ENCODE measurements at places on chromosomes 11 and 22.

DNA sequence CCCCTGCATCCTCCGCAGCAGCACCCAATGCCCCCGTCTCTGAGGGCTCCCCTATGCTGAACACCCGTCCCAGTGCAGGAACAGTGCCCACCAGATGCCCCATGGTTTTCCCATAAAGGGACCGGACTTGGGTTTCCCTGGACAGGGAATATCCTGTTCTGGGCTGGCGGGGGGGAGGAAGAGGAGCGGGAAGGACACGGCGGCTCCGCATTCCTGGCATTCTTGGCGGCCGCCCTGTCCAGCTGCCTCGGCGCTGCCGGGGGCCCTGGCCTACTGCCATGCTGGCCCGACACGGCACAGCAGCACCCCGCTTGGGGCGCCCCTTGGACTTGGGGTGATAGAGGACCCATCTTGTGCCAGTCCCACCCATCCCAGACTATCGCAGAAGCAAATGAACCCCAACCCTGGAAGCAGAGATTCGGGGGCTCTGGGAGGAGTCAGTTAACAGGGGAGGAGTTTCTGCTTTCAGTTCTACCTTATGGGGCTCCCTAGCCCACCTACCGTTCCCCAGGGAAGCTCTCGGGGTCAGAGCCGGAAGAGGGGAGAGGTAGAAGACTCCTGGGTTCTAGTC lies 23.7 kb upstream of the CBX7 start:
- DNase-seq: no peak
- H3K27ac ChIP-seq: no peak overlapping the region
- H3K4me1 ChIP-seq: peaks cover 22% of the 10 kb centered on the region
- no peaks in the 10 kb centered on the region for H3K27me3 ChIP-seq
- no peaks in the 10 kb centered on the region for H3K36me3 ChIP-seq
- H3K4me3 ChIP-seq: no peak overlapping the region

- no peaks in the 10 kb centered on the region for H3K36me3 ChIP-seq
- no peaks in the 10 kb centered on the region for H3K4me1 ChIP-seq
- H3K27me3 ChIP-seq: peaks cover 4% of the 10 kb centered on the region
- no peak overlapping the region for H3K27ac ChIP-seq
These were observed 123.3 kb upstream of the TBCEL start for GRCh38 chr11:120900643-120901042.

GRCh38 chr11:121134741-121135312 lies 33.8 kb downstream of the TECTA start:
- no peak for DNase-seq
- H3K36me3 ChIP-seq: no peaks in the 10 kb centered on the region
- no peak overlapping the region for H3K4me3 ChIP-seq

- no peak overlapping the region for H3K4me3 ChIP-seq
- peaks cover 21% of the 10 kb centered on the region for H3K36me3 ChIP-seq
- DNase-seq: no peak
- H3K27ac ChIP-seq: no peak overlapping the region
- H3K4me1 ChIP-seq: no peaks in the 10 kb centered on the region
These were observed 168.0 kb downstream of the PGR start for GRCh38 chr11:100961633-100962032.

DNA sequence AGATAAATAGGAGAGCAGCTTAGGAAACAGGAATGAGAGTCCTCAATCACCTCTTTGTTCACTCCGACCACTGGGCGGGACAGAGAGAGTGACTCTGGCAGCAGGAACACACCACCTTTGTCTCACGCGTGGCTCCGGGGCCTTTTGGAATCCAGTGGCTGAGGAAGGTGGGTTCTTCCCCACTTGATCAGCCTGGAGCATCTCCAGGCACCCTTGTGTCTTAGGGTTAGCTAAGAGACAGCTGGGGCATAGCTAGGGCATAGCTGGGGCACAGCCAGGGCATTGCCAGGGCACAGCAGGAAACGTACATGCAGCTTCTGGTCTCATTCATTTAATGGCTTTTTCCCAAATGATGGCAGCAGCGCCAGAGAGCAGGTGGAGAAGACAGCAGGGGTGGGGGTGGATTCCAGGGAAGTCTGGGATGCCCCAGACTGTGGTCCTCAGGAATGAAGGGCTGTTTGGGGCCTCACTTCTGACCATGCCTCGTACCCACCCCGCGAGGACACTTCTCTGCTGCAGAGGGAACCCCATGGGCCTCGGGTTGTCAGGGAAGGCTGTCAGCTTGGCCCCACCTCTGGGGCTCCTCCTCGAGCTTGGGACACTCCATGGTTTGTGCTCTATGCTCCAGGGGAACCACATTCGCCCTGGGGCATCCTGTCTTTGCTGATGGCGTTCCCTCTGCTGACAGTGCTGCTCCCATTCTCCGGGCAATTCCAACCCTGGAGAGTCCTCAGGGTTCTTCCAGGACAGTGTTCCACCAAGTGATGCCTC lies 30.4 kb upstream of the SHANK2 start:
- DNase-seq: no peak
- no peaks in the 10 kb centered on the region for H3K4me1 ChIP-seq
- no peak overlapping the region for H3K27ac ChIP-seq
- H3K27me3 ChIP-seq: peaks cover 8% of the 10 kb centered on the region
- no peak overlapping the region for H3K4me3 ChIP-seq
- H3K36me3 ChIP-seq: no peaks in the 10 kb centered on the region

DNA sequence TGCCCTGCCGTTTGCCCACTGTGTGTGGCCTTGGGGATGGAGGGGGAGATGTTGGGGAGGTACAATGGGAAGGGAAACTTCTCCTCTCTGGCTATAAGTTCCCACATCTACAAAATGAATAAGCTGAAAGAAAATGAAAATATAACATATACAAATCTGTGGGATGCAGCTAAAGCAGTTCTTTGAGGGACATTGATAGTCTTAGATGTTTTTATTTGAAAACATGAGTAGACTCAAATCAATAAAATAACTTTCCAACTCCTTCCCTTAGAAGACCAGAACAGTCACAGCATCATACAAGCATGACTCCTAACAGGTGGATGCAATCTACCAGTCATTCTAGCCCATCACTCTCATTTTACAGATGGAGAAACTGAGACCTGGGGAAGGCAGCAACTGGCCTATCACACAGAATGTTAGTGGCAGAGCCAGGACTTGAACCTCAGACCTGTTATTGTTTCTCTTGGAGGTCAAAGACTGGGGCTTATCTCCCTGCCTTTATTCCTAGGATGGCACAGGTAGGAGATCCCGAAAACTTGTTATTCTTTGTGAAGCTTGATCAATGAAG lies 25.2 kb upstream of the CCDC86 start:
- no peak for DNase-seq
- no peak overlapping the region for H3K4me3 ChIP-seq
- H3K36me3 ChIP-seq: no peaks in the 10 kb centered on the region
- peaks cover 3% of the 10 kb centered on the region for H3K4me1 ChIP-seq
- peaks cover 8% of the 10 kb centered on the region for H3K27me3 ChIP-seq
- H3K27ac ChIP-seq: no peak overlapping the region

GRCh38 chr11:80815752-80816453 lies 1375.1 kb upstream of the TENM4 start:
- H3K27ac ChIP-seq: peak overlapping the region; percentile 77
- no peaks in the 10 kb centered on the region for H3K36me3 ChIP-seq

DNA sequence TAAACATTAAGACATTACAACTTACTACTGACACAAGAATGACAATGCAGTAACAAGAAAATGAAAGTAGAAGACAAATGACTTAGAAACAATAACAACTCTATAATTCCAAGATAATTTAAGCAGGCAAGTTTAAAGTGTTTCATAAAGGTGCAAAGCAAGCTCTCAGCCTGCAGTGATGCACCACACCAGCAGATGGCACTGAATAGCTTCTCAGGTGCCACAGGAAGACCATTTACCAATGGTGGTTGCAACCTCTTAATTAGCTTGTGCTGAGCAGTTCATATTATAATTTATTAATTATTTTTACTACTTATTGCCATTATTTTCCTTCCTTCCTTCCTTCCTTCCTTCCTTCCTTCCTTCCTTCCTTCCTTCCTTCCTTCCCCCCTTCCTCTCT lies 60.6 kb downstream of the NXPE2 start:
- H3K36me3 ChIP-seq: no peaks in the 10 kb centered on the region
- peaks cover 3% of the 10 kb centered on the region for H3K27me3 ChIP-seq
- no peak overlapping the region for H3K4me3 ChIP-seq
- H3K27ac ChIP-seq: no peak overlapping the region
- no peaks in the 10 kb centered on the region for H3K4me1 ChIP-seq
- DNase-seq: no peak

GRCh38 chr11:20474882-20475517 lies 87.5 kb downstream of the PRMT3 start:
- peak overlapping the region; percentile 17 for H3K4me3 ChIP-seq
- H3K27me3 ChIP-seq: no peaks in the 10 kb centered on the region
- no peak for DNase-seq
- H3K4me1 ChIP-seq: peaks cover 12% of the 10 kb centered on the region

DNA sequence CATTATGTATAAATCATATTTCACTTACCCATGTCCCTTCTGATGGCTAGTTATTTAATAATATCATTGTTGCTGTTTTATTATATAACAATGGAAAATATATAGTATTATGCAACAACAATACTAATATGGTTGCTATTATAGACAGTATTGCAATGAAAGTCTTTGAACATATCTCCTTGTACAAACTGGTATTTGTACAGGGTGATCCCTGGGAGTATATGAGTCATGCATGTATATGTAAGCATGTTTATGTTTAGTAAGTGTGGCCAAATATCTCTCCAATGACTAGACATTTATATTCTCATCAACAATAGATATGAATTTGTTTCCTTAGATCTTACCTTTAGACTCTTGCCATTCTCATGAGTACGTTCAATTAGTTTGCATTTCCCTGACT lies 55.9 kb downstream of the KCNC1 start:
- H3K27me3 ChIP-seq: no peaks in the 10 kb centered on the region
- no peak overlapping the region for H3K27ac ChIP-seq
- no peaks in the 10 kb centered on the region for H3K4me1 ChIP-seq
- no peak for DNase-seq
- no peak overlapping the region for H3K4me3 ChIP-seq

DNA sequence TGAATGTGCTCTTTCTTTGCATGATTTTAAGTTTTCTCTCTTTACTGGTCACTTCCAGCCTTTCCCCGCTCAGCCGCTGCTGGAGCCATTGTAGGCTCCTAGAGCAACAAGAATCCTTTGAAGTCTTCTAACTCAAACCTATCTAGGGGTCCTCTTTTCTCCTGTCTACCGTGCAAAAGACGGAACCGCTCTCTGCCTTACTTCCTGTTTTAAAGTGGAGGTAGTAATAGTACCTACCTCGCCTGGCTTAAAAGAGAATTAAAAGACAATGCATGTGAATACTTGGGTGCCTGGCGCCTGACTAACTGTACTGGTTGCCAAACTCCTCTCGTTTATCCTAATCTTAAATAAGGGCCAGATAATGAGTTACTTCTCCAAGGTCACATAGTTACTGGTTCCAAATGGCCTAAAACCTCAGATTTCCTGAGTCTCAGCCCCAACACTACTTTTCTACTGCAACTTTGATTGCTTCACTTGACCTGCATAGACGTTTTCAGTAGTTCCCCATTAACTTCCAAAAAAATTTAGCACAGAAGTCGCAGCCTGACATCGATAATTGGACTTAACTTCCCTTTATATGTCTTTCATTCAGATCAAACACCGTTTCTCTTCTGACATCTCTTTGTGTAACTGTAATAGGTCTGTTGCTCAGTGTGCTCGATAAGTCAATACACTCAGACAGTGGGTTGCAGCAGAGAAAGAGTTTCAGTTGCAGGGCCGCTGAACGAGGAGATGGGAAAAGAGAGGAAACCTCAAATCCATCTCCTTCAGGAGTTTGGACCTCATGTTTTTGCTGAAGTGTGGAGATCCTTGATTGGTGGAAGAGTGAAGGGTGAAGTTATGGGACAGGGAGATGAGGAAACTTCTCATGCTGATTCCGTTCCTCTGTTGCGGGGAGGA lies 891 bp downstream of the SAMM50 start:
- H3K36me3 ChIP-seq: peaks cover 8% of the 10 kb centered on the region
- peak overlapping the region; percentile 94 for H3K4me3 ChIP-seq
- H3K4me1 ChIP-seq: peaks cover 27% of the 10 kb centered on the region
- DNase-seq: peak; percentile 26

DNA sequence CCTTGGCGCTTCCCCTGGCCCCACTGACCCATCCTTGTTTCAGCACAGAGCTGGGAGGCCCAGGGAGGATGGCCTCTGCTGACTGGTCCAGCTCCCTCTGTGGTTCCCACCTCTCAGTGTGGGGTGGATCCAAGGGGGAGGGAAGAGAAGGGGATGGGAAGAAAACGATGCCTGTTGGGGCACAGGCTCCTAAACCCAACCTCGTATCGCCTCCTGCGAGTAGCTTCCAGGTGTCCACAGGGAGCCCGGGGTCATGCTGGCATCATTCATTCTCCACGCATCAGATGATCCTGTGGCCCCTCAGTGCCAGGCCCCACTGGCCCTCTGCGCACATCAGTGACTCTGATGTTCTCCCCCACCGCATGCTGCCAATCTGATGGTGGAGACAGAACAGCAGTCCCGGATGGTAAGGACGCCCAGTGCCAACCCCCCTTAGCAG lies 5.1 kb downstream of the MYEOV start:
- peak overlapping the region; percentile 92 for H3K27ac ChIP-seq
- peaks cover 51% of the 10 kb centered on the region for H3K4me1 ChIP-seq
- peak overlapping the region; percentile 73 for H3K4me3 ChIP-seq
- DNase-seq: no peak

- H3K27ac ChIP-seq: no peak overlapping the region
- no peak overlapping the region for H3K4me3 ChIP-seq
- no peaks in the 10 kb centered on the region for H3K36me3 ChIP-seq
- DNase-seq: no peak
These were observed 86.9 kb downstream of the UBASH3B start for GRCh38 chr11:122742301-122743018.

DNA sequence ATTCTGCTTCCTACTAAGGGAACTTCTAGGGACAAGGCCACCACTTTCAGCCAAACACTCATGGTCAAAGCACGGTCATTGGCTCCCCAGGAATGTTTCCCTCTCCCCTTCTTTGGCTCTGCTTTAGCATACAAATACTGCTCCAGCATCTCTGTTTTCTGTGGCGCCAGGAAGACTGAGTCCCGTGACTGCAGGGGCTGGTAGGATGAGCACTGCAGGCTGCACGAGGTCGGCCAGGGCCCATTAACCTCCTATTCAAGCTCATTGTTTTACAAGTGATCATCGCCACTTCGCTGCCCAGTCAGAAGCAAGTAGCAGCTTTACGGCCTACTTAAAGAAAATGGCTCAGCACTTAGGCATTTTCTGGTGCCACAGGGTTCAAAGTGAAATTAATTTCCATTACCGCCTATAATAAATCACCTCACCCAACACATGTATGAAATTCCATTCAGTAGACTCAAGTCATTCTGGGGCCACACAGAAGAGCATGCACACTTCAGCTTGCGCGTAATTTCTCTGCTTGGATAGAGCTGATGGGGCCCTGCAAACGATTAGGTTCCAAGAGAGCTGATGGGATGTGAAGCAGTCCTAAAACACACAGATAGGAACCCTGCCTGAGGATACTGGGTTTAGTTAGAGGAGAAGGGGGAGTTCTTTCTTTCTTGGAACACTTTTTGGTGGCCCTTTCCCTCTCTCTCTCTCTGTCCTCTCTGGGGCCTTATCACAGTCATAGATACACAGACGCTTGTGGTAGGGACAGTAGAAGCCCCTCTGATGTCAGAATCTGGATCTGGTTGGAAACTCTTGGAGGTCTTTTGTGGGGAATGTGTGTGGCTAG lies 173.7 kb downstream of the KIF18A start:
- H3K4me1 ChIP-seq: no peaks in the 10 kb centered on the region
- H3K4me3 ChIP-seq: no peak overlapping the region
- DNase-seq: no peak
- H3K27ac ChIP-seq: no peak overlapping the region
- no peaks in the 10 kb centered on the region for H3K27me3 ChIP-seq

GRCh38 chr22:30286813-30287647 lies 2.3 kb downstream of the CASTOR1 start:
- peaks cover 8% of the 10 kb centered on the region for H3K36me3 ChIP-seq
- H3K27ac ChIP-seq: no peak overlapping the region
- peaks cover 2% of the 10 kb centered on the region for H3K27me3 ChIP-seq
- DNase-seq: peak; percentile 92

All from memory B cell (primary cell).